AG08396 (cell line): ENCODE measurements at places on chromosomes 1 and 21.

DNA sequence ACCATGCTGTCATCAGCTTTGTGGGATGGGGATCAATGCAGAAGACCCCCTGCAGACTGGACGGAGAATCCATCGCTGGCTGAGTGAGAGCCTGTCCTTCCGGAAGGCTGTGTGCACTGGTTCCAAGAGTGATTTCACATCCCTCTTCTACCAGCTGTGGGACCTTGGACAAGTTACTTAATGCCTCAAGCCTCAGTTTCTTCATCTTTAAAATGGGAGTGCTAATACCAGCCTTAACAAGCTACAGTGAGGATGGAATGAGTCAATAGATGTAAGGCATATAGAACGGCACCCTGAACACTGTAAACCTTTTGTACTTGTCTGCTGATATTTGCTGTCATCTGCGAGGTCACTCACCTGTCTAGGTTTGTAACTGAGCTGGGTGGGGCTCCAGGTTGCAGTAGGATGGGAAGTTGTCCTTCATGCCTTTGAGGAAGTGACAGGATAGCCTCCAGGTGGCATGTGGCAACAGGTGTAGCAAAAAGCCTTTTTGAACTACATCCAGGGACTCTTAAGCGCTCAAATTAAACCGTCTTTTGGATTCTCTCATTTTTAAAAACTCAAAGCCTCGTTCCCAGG, 27.5 kb downstream of the TMEM51 start:
- no peak for DNase-seq

DNA sequence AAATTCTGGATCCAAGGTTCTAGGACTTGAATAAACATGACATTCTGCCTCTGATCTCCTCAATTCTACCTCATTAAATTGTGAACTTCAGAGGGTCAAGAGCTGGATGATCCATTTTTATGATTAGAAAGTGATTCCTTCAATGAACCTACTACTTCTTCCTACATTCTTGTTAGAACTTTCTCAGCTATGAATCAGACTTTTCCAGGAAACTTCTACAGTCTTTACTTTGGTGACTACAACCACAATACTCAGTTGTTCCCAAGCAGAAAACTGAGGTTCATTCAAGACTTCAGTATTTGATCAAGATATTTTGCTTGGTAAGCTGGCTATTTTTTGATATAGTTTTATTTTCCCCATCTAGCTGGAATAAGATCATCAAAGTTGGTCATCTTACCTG, 51.4 kb downstream of the CDC7 start:
- DNase-seq: peak; percentile 23

- peak; percentile 77 for DNase-seq
Observed at GRCh38 chr1:27643600-27644368, 8.8 kb upstream of the FGR start.

DNA sequence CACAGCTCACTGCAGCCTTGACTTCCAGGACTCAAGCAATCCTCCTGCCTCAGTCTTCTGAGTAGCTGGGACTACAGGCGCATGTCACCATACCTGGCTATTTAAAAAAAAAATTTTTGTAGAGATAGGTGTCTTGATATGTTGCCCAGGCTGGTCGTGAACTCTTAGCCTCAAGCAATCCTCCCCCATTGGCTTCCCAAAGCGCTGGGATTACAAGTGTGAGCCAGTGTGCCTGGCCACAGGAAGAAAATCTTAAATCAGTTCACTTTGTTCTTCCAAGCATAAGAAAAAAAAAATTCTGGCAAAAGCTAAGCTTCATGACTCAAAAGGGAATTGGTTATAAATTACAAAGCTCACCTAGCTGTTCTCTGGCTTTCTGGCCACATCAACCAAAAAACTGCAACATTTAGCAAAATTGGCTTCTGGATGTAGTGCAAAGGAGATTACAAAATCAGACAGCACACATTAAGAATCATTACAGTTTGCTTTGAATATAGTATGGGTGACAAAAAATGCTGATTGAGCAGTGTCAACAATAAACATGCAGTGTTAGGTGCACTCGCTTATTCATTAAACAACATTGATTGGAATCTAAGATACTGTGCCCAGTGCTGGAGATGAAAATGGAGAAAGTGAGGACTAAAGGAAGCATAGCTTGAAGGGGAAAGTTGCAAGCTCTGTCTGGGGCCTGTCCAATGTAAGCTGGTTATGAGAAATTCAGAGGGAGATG, 76.7 kb downstream of the KCTD3 start:
- no peak for DNase-seq

- DNase-seq: no peak
Observed at GRCh38 chr1:30183895-30184294, 539.5 kb downstream of the MATN1 start.

- peak; percentile 55 for DNase-seq
Observed at GRCh38 chr1:156458181-156458503, 42.4 kb downstream of the MEF2D start.

GRCh38 chr21:45854690-45855247, 126.8 kb upstream of the COL6A1 start:
- no peak for DNase-seq

DNA sequence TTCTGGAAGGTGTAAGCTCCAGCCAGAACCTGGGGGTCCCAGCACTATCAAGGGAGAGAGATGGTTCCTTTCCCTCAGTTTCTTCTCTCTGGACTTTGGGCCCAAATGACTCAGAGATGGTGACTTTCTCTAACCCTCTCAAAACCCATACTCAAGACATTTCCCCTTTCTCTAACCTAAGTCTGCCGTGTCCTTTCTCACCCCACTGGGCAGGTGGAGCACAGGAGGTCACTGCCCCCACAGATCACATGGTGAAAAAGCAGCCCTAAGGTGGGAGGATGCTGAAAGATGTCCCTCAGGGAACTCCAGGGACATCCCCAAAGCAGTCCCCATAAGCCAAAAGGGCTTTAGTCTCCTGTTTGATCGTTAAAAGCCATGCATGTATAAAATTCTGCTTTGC, 173.7 kb downstream of the HIVEP3 start:
- DNase-seq: no peak

GRCh38 chr1:209240351-209240750, 343.2 kb upstream of the CAMK1G start:
- DNase-seq: no peak

DNA sequence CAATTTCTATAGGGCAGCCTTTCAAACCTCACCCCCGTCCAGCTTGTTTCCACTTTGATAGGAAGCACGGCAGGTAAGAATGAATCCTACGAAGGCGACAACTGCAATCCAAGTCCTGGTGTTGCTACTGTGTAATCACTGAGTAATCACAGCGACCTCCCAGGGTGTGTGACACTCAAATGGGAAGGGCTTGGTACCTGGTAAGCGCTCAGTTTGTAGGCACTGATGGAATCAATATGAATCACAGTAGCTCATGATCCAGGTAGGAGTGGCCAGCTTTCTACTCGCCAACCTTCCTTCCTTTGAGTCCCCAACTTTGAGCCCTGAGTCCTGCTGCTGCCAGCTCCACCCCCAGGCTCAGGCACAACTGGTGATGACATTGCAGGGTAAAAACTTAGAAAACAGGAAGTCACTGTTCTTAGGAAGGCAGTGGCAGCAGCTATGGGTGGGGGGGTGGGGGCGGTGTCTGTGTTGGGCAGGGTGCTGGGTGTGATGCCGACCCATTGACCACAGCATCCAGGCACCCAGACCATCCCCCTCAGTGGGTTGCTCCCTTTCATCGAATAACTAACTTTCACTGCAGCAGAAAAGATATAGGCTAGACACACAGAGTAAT, 70.7 kb downstream of the CD247 start:
- no peak for DNase-seq

DNA sequence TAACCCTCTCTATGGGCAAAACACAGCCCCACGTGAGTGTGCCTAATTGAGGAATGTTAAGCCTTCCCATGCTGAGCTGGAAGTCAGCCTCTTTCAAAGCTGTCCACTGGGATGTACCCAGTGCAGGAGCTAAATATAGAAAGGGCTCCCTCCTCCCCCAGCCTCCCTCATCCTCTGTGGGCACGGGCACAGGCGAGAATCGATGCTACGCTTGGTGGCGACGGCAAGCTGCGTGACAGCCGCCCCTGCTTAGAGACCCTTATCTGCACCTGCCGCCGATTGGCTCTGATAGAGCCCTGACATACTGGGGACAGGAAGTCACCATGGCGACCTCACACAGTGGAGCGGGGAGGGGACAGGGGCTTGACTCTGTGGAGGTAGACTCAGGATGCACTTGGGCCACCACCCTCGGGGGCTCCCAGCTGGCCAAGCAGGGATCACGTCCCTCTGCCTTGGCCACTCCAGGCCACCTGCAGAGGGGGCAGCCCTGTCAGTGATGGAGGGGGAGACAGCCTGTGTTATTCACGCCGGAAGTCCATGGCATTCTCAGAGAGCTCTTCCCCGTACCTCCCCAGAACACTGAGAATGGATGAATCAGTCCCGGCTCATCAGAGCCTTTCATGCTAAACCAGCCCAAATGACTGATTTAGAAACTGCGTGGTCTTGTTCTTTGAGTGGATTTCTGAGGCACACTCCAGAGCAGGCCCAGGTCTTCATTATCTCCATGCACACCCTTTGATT, 84.8 kb downstream of the KCND3 start:
- no peak for DNase-seq

DNA sequence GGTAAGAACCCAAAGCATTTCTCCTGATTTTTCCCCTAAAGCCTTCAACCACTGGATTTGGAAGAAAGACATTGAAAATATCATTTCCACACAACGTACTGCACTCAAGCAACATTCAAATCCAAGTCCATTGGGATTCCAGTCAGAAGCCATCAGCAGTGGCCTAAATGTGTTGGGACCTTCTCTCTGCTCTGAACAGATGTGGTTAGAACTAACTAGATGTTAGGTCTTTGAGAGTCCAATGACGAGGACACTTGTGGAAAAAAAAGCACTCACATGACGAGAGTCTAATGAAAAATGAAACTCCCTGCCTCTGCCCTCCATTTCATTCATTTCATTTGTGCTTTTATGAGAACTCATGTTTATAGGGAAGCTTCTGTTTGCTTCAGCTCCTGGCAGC, 382.3 kb downstream of the SIPA1L2 start:
- no peak for DNase-seq

DNA sequence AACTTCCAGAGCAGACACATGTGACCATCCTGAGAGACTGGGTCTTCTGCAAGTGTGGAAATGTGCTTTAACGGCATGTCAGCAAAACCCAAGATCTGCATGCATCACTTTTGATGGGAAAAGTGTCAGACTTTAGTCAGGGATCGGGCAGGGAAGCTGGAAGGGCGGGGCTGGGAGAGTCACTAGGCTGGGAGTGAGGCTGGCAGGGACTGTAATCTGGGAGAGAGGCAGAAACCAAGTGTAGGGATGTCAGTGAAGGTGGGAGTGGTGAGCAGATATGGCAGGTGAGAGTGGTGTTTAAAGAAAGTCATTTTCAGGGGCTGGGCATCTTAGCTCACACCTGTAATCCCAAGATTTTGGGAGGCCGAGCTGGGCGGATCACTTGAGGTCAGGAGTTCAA, 11.3 kb downstream of the CDA start:
- DNase-seq: no peak

- DNase-seq: peak; percentile 60
Observed at GRCh38 chr1:93080179-93080823, 1.2 kb downstream of the MTF2 start.

DNA sequence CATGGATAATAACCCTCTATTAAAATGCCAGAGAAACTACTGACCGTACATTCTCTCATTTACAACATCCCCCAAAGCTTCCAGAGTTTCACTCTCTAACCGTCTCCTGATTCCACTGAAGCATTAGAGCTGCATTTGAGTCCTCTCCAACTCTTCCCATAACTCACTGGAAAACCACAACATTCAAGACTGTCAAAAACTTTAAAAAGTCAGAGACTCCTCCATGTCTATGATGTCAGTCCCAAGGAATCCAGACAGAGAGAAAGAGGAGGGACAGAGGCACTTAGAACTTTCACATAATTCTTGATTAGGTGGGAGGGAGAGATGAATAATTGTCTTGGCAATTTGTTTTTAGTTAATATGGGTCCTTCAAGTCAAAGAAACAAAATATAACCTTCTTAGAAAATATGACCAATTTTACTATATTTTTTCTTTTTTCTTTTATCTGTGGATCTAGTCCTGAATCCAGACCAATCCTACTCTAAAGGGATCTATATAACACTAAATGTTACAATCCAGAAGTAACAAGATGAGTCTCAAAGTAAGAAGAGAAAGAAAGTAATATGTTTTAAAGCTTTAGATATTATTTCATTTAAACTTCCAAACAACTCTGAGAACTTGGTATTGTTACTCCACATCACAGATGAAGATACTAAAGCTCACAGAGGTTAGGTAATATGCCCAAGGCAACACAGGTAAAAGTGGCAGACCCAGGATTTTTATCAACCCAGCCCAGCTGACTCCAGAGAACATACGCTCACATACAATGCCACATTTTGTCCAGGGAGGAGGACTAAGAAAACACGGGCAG, 23.8 kb downstream of the OTUD7B start:
- DNase-seq: peak; percentile 71

- DNase-seq: peak; percentile 19
Observed at GRCh38 chr1:230350208-230350921, 75.8 kb downstream of the PGBD5 start.

DNA sequence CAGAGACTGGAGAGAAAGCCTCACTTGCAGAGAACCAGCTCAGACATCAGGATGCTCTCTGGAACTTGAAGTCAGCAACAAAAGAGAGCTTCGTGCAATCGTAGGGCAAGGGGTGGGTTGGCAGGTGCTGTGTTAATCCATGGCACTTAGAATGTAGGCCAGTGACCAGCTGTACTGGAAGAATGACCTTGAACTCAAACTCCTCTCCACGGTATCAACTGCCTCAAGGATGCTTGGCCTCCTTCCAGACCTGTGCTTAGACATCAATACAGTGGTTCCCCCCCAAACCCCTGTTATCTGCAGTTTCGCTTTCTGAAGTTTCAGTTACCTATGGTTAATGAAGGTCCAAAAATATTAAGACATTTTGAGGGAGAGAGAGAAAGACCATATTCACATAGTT, 6.5 kb downstream of the KANK4 start:
- no peak for DNase-seq

DNA sequence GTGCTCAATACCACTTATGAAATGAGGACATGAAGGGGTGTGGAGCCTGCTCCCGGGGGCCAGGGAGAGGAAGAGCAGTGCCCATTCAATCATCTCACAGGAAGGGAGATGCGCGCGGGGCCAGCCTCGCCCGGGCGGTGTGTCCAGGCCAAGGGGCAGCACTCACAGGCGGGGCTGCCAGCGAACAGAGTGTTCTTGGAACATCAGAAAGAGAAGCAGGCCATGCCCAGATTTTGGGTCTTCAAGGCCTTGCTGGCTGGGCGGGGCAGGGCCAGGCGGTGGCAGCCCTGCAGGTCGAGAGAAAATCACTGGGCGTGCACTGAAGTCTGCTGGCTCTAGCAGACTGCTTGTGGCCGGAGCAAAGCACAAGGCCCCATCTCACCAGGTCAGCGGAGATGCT, 168.6 kb downstream of the PRDM16 start:
- no peak for DNase-seq

DNA sequence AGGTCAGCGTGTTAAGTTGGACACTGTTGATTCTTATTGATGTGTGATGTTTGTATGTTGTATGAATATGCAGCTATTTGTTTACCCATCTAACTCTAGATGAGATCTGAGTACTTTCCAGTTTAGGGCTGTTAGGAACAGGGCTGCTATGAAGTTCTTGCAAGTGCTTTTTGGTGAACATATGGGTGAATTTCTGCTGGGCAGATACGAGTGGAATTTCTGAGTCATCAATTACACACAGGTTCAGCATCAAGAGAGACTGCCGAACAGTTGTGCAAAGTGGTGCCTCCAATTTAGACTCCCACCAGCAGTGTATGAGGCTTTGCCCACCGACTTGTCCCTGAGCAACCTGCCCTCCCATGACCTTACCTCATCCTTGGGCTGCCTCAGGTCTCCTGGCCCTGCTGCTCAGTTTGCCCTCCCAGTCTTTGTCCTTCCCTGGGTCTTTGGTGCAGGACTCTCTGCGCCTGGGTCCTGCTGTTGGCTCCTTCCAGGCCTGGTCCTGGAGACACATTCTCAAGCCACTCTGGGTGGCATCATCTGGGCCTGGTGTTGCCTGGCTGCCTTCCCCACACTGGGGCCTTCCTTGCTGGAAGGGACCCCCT, 343.6 kb downstream of the PTPRU start:
- DNase-seq: peak; percentile 77
